Amniotic stem cell (primary cell): ENCODE measurements at places on chromosomes 13 and 19.

DNA sequence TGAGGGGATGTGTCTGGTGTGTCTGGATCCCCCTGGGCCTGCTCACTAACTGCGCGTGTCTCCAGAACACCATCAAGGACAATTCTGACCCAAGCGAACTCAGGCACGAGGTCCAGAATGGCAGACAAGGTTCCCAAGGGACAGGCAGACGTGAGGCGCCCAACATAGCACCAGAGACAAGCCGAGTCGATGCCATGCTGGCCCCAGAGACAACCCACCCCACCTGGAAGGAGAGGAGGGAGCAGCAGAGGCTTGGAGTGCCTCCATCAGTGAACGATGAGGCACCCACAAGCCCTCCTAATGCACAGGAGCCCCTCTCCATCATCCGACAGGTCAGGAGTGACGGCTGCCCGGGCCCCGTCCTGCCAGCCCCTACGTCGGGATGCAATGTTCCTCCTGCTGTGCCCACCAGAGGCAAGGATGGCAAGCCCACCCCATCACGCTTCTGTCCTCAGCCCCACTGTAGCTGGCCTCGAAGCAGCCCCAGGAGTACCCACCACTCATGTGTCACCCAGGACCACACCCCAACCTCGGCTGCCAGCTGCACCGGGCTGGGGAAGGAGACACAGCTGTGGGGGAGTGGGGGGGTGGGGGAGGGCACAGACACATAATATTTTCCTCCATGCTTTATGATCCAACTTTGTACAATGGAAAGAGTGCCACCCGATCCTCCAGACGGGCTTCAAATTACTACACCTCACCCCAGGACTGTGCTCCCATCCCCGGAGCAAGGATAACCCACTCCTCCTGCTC, 11.8 kb downstream of the AP3D1 start:
- DNase-seq, result no peak

DNA sequence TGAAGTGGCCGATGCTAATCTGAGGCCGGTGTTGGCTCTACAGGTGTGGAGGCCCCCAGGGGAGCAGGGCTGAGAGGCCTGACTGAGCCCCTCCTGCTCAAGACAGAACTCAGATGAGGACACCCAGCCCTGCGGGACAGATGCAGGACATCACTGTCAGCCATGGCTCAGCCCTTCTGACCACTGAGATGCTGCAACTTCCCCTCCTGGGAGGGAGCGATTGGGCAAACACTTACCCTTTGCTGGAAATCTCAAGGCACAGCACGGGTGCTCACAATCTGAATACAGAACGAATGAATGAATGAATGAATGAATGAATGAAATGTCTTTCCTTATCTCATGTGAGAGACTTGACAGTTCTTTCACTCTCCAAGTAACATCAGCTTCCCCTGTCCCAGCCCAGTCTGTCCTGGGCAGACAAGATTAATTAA, 3.5 kb upstream of the SIGLEC7 start:
- no peak for DNase-seq

GRCh38 chr13:27666951-27667350, 45.3 kb downstream of the POLR1D start:
- no peak for DNase-seq

DNA sequence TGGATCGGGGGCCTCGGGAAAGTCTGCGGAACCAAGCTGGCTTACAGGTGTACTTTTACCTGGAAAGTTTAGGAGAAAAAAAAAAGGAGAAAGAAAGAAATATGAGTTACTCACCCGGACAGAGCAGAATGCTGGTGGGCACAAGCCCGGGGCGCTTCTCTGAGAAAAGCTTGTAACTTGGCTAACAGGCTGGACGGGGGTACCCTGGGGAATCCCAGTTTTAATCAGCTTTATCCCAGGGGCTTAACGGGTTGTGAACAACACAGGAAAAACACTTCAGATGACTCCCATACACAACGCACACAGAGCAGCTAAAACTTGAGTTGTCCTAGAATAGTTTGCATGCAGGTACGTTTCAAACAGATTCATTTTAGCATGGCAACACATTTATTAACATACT, 37.3 kb downstream of the KLF2 start:
- DNase-seq, result no peak

- DNase-seq, result no peak
These were observed 83.8 kb downstream of the ZNF737 start for GRCh38 chr19:20481736-20482135.

- DNase-seq, result no peak
These were observed 29.7 kb upstream of the ZNF681 start for GRCh38 chr19:23788411-23788810.

DNA sequence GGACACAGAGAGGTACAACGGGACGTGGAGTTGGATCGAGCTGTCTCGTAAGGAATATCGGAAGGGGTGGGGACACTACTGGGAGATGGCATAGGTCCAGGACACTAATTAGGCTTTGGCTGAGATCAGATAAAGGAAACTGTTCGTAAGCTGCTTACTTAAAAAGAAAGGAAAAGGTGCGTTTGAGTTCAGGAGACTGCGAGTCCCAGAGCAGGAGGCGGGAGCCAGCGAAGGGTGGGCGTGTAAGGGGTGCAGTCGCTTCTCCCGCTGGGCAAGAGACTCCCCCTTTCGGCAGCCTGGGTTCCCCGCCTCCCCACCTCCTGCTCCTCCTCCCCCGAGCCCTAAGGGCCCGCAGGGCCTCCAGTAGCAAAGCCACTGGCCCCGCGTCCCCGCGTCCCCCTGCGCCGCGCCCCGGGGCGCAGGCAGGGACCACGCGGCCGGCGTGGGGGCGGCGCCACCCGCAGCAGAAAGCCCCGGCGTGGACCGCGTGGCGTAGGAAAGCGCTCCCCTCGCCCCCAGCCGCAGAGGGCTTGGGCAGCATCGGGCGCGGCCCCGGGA, 547 bp downstream of the ABCC4 start:
- no peak for DNase-seq

DNA sequence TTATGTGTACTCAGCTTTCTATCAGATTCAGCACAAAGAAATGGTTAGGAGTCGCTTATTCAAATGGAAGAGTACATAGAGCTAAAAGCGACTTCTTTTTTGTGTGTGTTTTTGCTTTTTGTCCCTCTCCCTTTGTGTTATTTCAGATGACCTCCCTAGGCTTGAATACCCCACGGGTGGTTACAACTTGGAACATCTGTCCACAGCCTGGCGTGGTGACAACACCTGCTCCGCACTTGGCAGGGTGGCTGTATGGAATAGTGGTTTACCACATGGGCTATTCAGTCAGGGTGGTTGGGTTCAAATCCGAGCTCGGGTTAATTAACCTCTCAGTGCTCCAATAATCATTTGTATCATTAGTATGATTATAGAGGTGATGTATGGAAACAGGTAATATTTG, 151.6 kb upstream of the FREM2 start:
- no peak for DNase-seq

- DNase-seq, result no peak
These were observed 1.6 kb upstream of the IGFL3 start for GRCh38 chr19:46126086-46126580.

DNA sequence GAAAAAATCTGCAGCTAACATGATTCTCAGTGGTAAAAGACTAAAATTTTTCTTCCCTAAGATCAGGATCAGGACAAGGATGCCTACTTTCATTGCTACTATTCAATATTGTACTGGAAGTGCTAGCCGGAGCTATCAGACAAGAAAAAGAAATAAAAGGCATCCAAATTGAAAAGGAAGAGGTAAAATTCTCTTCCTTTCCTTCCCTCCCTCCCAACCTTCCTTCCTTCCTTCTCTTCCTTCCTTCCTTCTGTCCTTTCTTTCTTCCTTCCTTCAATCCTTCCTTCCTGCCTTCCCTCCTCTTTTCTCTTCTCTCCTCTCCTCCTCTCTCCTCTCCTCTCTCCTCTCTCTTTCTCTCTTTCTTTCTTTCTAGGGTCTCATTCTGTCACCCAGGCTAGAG, 26.7 kb upstream of the LRP3 start:
- no peak for DNase-seq

DNA sequence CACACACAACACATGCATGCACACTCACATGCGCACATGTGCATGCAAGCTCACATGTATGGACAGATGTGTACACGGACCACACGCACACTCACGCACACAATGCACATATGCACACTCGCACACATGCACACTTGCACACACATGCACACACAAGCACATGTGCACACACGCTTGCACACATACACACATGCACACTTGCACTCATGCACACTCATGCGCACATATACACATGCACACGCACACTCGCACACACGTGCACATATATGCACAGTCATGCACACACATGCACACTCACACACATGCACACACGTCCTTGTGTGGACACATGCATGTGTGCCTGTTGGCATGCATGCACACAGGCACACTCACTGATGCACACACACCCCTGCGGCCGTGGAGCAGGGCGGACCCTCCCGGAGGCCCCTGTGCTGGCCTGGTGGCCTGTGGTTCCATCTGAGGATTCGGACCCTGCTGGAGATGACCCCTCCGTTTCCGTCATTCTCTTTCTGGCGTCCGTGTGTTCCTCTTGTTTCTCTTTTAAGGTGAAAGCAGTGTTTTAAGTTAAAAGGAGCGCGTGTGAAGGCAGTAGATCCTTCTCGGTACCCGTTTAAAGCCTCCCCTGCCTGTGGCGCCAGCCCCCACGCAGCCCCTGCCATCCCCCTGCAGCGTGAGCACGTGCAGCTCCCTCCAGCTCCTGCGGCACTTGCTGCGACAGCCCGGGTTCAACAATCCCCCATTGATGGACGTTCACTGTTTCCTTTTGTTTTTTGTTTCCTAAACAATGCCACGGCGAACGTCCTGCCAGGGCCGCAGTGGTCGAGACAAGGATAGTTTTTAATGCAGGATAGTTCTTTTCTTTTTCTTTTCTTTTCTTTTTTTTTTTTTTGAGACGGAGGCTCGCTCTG, 5.6 kb downstream of the NDUFS7 start:
- no peak for DNase-seq

- no peak for DNase-seq
These were observed 75.2 kb upstream of the MRI1 start for GRCh38 chr19:13689085-13689484.

DNA sequence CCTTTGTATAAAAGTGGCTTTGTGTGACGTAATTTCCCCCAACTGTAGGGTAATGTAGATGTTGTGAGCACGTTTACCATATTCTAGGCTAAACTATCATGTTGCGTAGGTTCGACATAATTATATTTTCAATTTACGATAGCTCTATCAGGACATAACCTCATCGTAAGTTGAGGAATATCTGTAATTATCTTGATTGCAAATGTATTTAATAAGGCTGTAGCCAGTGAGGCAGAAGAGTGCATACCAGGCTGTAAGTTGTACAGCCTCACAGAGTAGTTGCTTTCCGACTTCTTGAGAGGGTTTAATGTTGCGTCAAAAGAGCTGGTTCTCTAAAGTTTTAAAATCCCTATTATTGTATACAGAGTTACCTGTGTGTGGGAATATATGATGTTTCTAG, 839.4 kb upstream of the GPC6 start:
- no peak for DNase-seq

DNA sequence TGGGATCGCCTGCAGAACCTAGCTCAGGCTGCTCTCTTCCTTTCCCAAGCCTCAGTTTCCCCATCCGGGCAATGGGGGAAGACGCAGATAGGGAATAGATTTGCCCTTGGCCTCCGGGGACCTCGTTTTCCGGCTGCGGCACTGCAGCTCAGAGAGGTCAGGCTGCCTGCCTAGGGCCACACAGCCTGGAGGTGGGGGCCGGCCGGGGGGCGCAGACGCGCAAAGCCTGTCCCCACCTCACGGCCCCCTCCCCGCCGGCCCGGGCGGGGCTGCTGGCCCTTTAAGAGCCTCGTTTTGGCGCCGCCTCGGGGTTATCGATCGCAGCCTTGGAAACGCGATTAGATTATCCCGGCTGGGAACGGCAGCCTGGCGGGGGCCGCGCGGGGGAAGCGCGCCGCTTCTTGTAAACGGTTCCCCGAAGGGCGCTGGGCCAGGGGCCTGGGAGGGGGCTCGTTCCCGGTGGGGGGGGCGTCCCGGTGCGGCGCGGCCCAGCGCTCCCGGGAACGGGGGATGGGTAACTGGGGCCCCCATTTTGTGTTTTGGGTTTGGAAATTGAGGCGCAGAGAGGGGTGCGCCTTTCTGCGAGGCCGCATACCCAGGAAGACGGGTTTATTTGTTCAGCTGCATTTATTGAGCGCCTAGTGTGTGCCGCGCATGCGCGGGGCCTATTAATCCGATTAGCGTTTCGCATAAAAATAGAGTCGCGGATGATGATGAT, 23.4 kb upstream of the TCF3 start:
- DNase-seq, result no peak

- DNase-seq, result no peak
These were observed 57.9 kb downstream of the LNX2 start for GRCh38 chr13:27562457-27562856.

DNA sequence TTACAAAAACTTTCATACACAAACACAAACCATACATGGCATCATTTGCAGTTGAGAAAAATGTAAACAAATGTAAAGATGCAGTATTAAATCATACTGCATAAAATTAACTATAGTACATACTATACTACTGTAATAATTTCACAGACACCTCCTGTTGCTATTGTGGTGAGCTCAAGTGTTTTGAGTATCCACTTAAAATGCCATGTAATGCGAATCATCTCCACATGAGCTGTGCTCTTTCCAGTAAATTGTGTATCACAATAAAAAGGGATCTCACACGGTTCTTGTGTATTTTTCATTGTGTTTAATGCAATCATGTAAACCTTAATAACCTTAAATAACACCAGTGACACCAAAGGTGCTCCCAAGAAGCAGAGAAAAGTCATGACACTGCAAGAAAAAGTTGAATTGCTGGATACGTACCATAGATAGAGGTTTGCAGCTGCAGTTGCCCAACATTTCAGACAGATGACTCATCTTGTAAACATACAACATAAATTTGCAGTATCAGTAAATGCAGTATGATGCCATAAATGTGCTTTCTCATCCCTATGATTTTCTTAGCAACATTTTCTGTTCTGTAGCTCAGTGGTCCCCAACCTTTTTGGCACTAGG, 166.6 kb downstream of the RAP2A start:
- DNase-seq, result no peak

DNA sequence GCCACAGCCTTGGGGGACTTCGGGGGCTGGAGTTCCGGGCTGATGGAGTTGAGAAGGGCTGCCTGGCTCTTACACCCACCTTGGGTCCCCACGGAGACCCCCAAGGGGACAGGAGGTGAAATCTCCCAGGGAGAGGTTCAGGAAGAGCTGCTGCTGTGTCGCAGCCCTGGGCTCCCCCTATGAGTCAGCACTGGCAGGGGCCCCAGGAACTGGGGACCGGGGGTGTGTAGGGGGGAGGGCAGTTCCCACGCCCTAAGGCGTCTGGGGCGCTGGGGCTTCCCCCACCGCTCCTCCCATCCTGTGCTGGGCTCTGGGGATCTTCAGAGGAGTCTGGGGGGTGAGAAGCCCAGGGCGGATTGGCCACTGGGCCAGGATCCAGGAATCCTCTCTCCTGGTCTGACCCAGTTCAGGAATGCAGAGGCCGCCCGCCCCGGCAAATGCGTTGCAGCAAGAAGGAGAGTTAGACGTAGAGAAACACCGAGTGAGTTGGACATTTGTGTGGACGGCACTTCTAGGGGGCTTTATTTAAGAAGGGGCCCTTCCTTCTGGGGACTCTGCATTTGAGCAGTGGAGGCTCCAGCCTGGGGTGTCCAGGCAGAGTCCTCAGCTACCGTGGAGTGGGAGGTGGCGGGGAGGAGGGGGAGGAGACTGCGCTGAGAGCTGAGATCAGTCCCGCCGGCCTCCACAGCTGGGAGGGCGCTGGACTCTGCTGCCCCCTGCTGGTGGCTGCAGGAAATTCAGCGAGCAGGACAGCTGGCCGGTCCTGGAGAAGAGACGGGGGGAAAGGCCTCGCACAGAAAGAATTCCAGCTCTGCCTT, 15.0 kb upstream of the NANOS3 start:
- DNase-seq, result peak; percentile 62

- no peak for DNase-seq
These were observed 2.3 kb upstream of the KDM4B start for GRCh38 chr19:4966591-4966990.

GRCh38 chr19:47133021-47133471, 2.4 kb downstream of the SAE1 start:
- no peak for DNase-seq
